Esophagus squamous epithelium (tissue), 5 donors: ENCODE measurements at places on chromosomes 12 and 14. TPM values are rescaled to one million over a fixed set of nuclear protein-coding genes. Genes with fewer than 3 reads are reported as not detected.

Gene ZNF140
- total RNA-seq = 17.5 TPM

Gene RHOJ
- total RNA-seq = 1.0 TPM

Gene GAS2L3
- 5.5 TPM for total RNA-seq

Gene TAS2R13
- total RNA-seq = not detected
